ENCODE measurements at places on chromosomes 4 and X. TPM values are rescaled to one million over a fixed set of nuclear protein-coding genes. Genes with fewer than 3 reads are reported as not detected.

CXCL9 gene
- not detected for total RNA-seq

- no peak for DNase-seq
These were observed 75.6 kb downstream of the WFS1 start for GRCh38 chr4:6345096-6345830.

GRCh38 chr4:185524888-185525863 lies 10.1 kb downstream of the PDLIM3 start:
- no peak for DNase-seq

DNA sequence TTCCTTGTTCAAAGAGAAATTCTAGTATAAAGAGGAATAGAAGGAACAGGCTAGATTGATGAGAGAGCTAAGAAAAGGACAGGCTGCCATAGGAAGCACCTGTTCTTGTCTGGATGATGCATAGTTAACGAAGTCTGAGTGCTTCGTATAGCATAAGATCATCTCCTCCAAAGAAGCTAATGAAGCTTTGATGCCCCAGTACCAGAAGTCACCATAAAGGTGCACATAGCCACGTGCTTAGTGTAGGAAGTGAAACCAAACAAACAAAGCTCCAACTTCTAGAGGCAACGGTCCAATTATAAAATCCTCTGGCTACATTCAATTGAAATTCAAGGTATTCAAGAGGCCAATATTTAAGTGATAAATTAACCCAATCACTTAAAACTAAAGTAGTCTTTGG lies 31.0 kb downstream of the AFAP1 start:
- DNase-seq = no peak

DNA sequence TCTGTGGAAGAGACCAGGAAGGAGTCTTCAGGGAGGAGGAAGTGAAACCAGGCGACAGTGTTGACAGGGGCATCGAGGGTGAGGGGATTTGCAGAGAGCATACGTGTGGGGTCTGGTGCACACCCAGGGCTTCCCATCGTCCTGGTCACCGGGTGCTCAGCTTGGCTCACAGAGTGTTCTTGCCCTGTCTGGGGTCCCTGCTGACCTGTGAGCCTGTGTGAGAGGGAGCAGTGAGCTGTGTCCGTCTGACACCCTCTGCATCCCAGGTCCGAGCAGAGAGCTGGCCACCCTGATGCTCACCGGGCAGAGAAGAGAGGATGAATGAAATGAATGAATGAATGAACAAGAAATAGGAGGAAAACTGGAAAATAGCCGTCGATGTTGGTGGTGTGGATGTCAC lies 46.5 kb downstream of the CPZ start:
- no peak for DNase-seq

DNA sequence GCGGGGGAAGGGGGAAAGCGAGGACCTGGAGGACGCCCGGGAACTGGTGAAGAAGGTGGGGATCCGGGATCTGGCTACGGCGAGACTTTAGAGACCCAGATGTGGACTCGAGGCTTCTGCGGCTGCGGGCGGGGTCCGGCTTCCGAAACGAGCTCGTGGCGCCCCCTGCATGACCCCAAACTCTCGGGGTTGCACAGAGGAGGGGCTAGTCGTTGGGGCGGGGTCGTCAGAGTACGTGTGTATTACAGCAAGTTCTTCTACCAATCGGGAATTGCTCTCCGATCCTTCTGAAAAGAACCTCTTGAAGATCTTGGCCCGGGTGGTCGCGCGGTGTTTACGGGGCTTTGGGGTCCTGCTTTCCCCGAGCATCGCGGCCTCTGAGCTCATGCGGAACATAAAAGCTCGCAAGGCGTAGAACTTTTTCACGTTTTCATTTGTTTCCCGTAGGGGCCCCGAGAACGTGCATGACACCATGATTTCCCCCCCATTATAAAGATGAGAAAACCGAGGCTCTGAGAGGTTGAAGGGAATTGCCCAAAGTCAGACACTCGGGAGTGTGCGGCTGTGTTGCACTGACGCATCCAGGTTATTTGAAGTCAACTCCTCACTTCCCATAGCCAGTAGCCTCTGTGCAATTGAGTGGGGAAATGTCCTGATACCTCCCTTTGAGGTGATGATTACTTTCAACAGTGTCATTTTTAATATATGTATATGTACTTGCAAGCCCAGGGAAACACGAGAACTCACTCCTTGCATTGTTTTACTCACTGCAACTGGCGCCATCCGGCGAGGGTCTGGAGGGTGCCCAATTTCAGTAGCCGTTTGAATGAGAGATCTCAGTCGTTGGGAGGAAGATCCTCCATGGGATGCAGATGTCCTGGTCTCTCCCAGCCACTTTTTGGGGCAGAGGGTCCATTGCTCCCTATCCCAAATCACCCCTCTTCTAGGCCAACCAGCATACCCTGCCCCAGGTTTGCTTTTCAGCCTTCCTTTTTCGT lies at the start of gene BEND4:
TSS of gene BEND4 (minus strand) at position 149 of the 998 bp plus-strand sequence. CDS start 512 bp downstream, outside the sequence.
- DNase-seq = no peak

Data from foreskin keratinocyte (primary cell).